ENCODE measurements at places on chromosomes 2 and 18. TPM values are rescaled to one million over a fixed set of nuclear protein-coding genes. Genes with fewer than 3 reads are reported as not detected.
A peak's percentile ranks its signal among the peaks of the same experiment; 100 is the strongest.

Gene FLACC1
- polyA plus RNA-seq = 1.4 TPM

Gene TEKT4
- polyA plus RNA-seq = not detected

Gene COBLL1
- 7.3 TPM for polyA plus RNA-seq

Gene REEP1
- polyA plus RNA-seq = 88.7 TPM

Gene ITPRIPL1
- polyA plus RNA-seq = 3.5 TPM

- no peak for DNase-seq
These were observed 1.2 kb downstream of the KIF5C start for GRCh38 chr2:148876202-148876594.

- no peak for DNase-seq
These were observed 7.7 kb downstream of the GBX2 start for GRCh38 chr2:236160366-236161081.

DNA sequence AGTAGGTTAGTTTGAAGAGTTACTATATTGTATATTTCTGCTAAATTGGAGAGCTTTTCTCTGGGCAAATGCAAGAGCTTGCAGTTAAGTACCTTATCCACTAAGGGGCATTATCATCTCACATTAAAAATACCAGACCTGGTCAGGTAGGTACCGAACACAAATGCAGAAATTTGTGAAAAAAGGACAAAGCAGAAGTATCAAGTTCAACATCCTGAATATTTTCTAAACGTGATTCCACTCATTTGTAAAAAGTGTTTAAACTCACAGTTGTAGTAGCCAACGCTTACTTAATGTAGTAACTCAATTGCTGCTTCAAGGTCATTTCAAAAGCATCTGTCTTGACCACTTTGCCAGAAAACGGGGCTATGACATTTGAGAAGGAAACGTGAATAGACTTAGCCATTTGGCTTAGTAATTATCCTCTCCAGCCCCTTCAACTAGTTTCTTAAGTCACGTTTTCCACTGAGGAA, 52.1 kb downstream of the CYRIA start:
- peak; percentile 57 for DNase-seq

DNA sequence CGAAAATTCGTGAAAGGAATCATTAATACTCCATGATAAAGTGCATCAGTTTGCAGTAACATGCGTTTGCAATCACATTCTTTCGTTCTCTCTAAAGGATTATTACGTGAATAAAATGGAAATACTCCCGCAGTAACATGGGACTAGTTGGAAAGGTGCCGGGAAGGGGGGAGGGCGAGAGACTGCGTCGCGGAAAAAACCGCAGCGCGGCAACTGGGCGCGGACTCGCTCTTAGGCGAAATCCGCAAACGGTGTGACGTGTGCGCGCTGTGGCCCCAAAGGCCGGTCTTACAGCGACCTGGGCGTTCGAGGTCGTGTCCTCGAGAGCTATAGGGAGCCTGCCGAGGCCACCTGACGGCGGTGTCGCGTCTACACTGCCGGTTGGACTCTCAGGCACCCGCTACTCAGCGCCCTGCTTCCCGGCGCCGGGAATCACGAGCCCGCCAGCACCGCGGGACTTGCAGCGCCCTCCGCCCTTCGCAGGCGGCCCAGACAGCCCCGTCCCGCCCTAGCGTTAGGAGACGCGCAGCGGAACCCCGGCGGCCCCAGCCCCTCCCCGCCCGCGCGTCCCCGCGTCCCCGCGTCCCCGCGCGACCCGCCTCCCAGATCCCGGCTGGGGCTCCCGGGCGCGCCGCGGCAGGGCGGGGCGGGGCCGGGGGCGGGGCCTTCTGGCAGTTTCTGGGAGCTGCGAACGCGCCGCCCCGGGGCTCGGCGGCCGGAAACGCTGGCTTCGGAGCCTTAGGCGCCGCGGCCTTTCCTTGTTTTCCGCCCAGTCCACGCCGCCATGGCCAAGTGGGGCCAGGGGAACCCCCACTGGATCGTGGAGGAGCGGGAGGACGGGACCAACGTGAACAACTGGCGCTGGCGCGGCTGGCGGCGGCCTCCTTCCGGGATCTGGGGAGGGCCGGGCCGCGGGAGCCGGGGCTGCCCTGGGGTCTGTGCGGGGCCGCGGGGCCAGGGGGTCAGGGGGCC, 15.1 kb downstream of the C2orf74 start:
- DNase-seq = peak; percentile 96

DNA sequence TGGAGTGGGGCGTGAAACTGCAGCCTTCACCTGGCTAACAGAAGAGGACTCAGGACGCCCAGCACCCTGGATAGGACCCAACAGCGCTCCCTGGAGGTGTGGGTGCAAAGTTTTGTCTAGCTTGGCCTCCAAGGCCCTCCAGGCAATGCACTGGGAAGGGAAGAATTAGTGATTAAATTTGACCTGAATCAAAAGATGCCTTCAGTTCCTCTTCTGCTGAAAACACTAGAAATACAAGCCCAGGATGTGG, 779 bp upstream of the TRIB2 start:
- DNase-seq = peak; percentile 67

GRCh38 chr2:214995926-214996670, 142.3 kb downstream of the ABCA12 start:
- DNase-seq = no peak

DNA sequence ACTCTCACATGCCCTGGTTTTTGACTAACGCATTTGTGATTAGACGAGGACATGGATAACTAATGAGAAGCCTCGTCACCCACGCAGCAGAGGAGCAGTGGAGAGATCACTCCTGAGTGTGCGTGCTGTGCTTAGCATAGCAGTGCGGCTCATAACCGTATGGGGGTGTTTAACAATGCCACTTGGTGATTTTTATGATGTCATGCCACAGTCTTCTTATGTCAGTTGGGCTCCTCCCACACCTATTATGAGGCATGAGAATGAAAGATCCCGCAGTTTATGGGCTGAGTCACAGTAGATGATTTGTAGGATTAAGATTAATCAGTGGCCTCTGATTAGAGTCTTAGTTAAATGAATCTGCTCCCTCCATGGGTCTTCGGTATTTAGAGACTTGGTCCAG, 2.5 kb upstream of the SMIM21 start:
- DNase-seq = no peak

GRCh38 chr2:192357217-192357616, 162.5 kb upstream of the TMEFF2 start:
- no peak for DNase-seq

GRCh38 chr18:6088432-6088831, 193.1 kb upstream of the TMEM200C start:
- no peak for DNase-seq

GRCh38 chr2:202700075-202700901, 65.5 kb downstream of the FAM117B start:
- no peak for DNase-seq

DNA sequence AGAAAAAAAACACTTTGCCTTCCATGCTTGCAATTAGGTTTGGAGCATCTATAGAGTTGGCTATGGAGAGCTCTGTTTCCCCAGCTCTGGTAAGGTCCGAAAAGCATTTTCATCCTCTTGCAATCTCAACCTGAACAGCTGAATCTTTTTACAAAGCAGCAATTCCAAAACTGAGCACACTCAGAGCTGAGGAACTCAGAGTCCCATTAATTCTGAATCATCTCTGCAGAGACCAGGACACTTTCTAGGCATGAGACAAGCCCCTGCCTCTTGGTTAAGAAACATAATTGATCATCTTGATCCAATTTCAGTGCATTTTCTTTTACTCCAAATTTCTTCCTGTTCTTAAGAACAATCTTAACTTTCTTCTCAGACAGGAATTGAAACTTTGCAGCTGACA, 4.2 kb downstream of the CNGA3 start:
- no peak for DNase-seq

GRCh38 chr18:26618135-26618534, 69.8 kb upstream of the KCTD1 start:
- DNase-seq = no peak

GRCh38 chr2:240651185-240651584, 25.9 kb downstream of the GPR35 start:
- DNase-seq = no peak

DNA sequence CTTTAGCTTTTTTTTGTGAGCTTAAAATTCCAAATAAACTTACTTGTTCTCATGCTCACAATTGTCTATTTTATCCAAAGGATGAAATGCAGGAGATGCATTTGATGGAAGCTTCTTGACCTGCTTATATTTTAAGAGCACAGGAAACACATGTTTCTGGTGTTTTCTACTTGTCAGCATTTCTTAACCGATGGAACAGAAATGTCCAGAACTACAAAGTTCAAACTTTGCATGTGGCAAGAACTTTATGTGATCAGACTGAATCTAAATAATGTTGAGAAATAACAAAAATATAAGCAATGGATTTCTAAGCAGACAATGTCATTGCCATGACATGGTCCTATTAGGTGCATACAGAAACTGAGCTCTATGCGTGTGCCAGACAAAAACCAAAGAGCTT, 9.9 kb upstream of the CTLA4 start:
- DNase-seq = no peak

All from hindlimb muscle (tissue), 1 donor.